SK-MEL-5 (cell line): ENCODE measurements at places on chromosomes 2 and 18. TPM values are rescaled to one million over a fixed set of nuclear protein-coding genes. Genes with fewer than 3 reads are reported as not detected.

GRCh38 chr18:34867520-34867919, 157.4 kb downstream of the DTNA start:
- DNase-seq = peak; percentile 42

GRCh38 chr2:238926761-238927611, 79.1 kb downstream of the TWIST2 start:
- no peak for DNase-seq

ARHGAP15 gene
- total RNA-seq = 0.71 and 2.4 TPM in 2 replicates

BBS5 gene
- total RNA-seq = 16.7 and 19.2 TPM in 2 replicates
